Upper lobe of right lung (tissue), 1 donor: ENCODE measurements at places on chromosomes 1 and 21. TPM values are rescaled to one million over a fixed set of nuclear protein-coding genes. Genes with fewer than 3 reads are reported as not detected.

Gene GBP5
- 5.4 TPM for total RNA-seq

Gene OR6N1
- total RNA-seq, result 2.3 TPM

Gene S100A8
- total RNA-seq, result 266 TPM

Gene AXDND1
- not detected for total RNA-seq

Gene PLK3
- total RNA-seq, result 38.8 TPM

Gene FCRL5
- total RNA-seq, result 0.93 TPM

Gene AMY2B
- total RNA-seq, result 25.4 TPM
